Effector memory CD8-positive, alpha-beta T cell (primary cell): ENCODE measurements at places on chromosomes 16 and 17.
A peak's percentile ranks its signal among the peaks of the same experiment; 100 is the strongest.

DNA sequence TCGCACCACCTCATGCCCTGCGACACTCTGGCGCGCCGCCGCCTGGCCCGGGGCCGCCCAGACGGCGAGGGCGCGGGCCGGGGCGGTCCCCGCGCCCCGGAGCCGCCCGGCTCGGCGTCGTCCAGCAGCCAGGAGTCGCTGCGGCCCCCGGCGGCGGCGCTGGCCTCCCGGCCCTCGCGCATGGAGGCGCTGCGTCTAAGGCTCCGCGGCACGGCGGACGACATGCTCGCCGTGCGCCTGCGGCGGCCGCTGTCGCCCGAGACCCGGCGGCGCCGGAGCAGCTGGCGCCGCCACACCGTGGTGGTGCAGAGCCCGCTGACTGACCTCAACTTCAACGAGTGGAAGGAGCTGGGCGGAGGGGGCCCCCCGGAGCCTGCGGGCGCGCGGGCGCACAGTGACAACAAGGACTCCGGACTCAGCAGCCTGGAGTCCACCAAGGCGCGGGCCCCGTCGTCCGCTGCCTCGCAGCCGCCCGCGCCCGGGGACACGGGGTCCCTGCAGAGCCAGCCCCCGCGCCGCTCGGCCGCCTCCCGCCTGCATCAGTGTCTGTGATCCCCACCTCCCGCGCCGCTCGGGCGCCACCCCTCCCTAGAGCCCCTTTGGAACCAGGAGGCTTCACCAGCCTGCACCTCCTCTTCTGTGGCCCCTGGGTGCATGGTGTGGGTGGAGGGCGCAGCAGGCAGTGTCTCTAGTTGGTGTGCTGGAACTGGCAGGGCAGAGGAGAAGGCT, 82.3 kb downstream of the ARHGAP23 start:
- no peak for DNase-seq
- H3K36me3 ChIP-seq = no peaks in the 10 kb centered on the region
- H3K27ac ChIP-seq = no peak overlapping the region

DNA sequence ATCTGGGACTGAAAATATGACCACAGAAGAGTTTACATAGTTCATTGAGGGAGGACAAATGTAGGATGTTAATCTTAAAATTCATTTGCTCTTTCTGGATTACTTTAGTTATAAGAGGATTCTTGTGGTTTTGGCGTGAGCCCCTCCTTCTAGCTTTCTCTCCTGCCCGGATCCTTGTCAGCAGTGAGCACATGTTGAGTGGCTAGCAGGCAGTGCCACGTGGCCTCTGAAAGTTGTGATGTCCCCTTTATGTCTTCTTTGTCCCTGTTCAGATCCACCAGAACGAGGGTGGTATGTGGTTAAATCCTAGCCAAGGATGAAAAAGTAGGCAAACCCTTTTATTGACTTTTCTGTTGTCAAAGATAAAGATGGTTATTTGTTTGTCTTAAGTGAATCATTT, 83.8 kb downstream of the GNAO1 start:
- H3K36me3 ChIP-seq = peaks cover 8% of the 10 kb centered on the region
- no peak overlapping the region for H3K4me3 ChIP-seq

DNA sequence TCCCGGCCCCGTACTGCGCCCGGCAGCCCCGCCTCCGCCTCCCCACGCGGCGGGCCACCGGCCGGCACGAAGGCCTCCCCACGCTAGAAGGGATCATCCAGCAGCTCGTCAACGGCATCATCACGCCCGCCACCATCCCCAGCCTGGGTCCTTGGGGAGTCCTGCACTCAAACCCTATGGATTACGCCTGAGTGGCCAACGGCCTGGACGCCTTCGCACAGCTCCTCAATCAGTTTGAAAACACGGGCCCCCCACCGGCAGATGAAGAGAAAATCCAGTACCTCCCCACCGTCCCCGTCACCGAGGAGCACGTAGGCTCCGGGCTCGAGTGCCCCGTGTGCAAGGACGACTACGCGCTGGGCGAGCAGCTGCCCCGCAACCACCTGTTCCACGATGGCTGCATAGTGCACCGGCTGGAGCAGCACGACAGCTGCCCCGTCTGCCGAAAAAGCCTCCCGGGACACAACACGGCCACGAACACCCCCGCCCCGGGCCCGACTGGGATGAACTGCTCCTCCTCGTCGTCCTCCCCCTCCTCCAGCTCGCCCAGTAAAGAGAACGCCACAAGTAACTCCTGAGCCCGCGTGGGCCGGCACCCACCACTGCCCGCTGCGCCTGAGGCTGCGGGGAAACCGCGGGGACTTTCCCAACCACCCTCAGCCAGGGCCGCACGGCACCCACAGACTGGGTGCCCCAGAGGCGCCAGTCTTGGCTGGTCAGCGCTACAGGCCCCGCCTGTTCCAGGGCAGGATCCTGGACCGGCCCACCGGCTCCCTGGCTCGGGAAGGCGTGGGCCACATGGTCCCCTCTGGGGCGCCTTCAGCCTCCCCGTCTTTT, 39.0 kb upstream of the AKAP1 start:
- H3K27me3 ChIP-seq = peaks cover 52% of the 10 kb centered on the region
- peak overlapping the region; percentile 79 for H3K4me3 ChIP-seq
- H3K27ac ChIP-seq = no peak overlapping the region
- H3K36me3 ChIP-seq = peaks cover 2% of the 10 kb centered on the region
- DNase-seq = no peak

DNA sequence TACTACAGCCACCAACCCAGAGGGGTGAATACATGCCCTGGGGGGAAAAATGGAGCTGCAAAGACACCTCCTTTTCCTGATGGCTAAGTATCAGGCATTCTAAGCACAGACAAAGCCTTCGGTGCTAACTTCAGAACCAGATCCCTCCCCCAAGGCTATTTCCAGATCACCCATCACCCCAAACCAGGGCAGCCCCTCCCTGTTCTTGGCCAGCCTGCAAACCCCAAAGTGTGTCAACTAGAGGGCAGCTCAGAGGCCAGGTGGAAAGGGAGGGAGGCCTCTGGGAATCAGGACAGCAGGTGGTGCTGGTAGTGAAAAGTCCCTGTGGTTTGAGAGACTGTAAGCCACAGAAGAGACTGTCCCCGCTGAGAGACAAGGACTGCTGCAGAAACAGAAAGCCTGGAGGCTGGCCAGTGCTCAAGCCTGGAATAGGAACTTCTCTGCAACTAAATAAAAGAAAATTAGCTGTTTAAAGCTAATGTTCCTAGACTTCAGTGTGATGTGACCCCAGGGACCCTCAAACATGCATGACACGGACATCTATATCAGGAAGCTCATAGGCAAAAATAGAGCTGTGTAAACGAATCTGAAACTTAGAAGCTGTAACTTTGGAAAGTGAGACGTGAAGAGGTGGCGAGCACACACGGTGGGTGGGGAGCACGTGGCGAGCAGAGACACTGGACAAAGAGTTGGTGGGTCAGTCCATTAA, 9.1 kb downstream of the TUBG1 start:
- no peak overlapping the region for H3K4me3 ChIP-seq
- no peak overlapping the region for H3K27ac ChIP-seq
- peaks cover 5% of the 10 kb centered on the region for H3K4me1 ChIP-seq
- peaks cover 9% of the 10 kb centered on the region for H3K36me3 ChIP-seq

- no peaks in the 10 kb centered on the region for H3K4me1 ChIP-seq
- no peak overlapping the region for H3K4me3 ChIP-seq
- no peak overlapping the region for H3K27ac ChIP-seq
- H3K27me3 ChIP-seq = no peaks in the 10 kb centered on the region
- H3K36me3 ChIP-seq = peaks cover 4% of the 10 kb centered on the region
- DNase-seq = no peak
Observed at GRCh38 chr17:17978481-17979424, 6.1 kb downstream of the DRC3 start.

DNA sequence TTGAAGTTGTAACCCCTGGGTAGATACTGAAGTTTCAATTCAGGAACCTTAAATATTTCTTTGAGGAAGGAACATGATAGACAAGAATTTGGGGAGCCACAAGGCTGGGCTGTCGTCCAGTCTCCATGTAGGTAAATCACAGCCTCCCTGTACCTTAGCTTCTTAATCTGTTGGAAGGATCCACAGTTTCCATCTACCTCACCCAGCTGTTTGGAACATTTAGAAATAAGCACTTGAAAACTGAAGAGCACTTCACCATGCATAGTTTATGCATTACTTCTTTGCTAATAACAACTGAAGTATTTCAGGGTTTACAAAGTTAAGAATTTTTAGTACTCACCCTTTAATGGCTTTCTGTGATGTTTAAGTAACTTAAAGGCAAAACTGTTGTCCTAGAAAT, 17.2 kb downstream of the TXNDC11 start:
- peaks cover 11% of the 10 kb centered on the region for H3K4me1 ChIP-seq
- H3K27me3 ChIP-seq = no peaks in the 10 kb centered on the region
- peaks cover 92% of the 10 kb centered on the region for H3K36me3 ChIP-seq
- no peak overlapping the region for H3K4me3 ChIP-seq
- DNase-seq = no peak

- no peaks in the 10 kb centered on the region for H3K27me3 ChIP-seq
- no peak overlapping the region for H3K27ac ChIP-seq
- no peak overlapping the region for H3K4me3 ChIP-seq
- no peaks in the 10 kb centered on the region for H3K36me3 ChIP-seq
Observed at GRCh38 chr16:20942256-20942655, 41.7 kb downstream of the LYRM1 start.

DNA sequence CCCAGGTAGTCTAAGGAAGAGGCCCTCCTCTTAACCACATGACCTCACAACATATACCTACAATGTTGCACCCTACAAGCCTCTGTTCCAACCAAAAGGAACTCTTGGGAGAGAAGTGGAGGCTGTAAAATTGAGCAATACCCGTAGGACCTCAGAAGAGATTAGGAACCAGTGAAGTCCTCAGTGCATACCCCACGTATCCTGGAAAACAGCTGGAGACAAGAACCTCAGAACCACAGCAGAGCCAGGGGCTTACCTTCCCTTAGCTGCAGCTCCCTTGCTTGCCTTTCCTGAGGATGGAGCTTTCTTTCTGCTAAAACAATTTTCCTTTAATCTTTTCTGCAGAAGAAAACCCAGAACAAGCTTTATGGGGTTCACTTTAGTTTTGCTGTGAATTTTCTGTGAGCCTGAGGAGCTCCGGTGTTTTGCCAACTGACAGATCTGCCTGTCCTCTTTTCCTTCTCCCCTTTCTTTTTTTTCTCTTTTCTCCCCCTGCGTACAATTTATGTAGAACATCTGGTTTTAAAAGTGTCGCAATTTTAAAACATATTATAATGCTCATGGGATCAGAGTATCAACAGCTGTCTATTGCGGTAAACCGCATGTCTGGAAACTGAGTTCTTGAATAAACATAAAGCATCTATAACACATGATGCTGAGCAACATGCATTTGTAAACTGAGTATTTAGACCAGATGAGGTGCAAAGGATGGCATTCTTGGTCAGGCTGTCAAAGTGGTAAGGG, 226.4 kb upstream of the MAF start:
- DNase-seq = no peak
- H3K36me3 ChIP-seq = no peaks in the 10 kb centered on the region
- H3K27ac ChIP-seq = no peak overlapping the region
- H3K4me3 ChIP-seq = no peak overlapping the region

DNA sequence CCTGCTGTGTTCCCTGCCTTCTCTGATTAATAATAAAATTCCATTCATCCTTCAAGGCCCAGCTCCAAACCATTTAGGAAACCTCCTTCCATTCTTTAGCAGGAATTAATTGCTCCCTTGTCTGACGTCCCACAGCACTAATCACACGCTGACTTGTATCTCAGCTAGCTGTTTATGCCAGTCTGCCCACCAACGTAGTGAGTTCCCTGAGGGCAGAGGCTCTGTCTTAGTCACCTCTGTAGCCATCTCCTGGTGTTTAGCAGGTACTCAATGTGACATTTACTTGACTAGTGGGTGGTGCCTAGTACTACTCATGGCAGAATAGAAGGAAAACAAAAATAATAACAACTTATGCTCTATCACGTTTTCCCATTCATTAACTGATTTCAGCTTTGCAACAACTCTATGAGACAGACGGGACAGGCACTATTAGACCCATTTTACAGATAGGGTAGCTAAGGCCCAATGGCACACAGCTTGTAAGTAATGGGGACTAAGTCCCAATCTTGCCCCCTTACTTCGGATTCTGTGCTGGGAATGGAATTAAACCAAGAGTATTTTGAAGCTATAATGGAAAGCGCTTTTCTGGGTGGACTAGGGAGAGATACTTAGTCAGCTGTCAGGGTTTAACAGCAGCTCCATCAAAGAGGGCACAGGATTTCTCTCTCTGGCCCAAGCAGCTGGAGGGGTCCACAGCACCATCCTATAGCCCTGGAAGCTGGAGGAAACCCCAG, 931 bp upstream of the WIPF2 start:
- H3K27me3 ChIP-seq = no peaks in the 10 kb centered on the region
- no peak for DNase-seq
- H3K4me1 ChIP-seq = peaks cover 30% of the 10 kb centered on the region
- H3K36me3 ChIP-seq = peaks cover 29% of the 10 kb centered on the region

GRCh38 chr16:57632568-57632967, 4.1 kb downstream of the ADGRG1 start:
- peaks cover 8% of the 10 kb centered on the region for H3K36me3 ChIP-seq
- H3K4me3 ChIP-seq = no peak overlapping the region
- no peak for DNase-seq
- H3K27ac ChIP-seq = no peak overlapping the region

- H3K27me3 ChIP-seq = peaks cover 61% of the 10 kb centered on the region
- H3K4me1 ChIP-seq = no peaks in the 10 kb centered on the region
- no peak for DNase-seq
Observed at GRCh38 chr16:49835161-49835777, 20.6 kb downstream of the ZNF423 start.

DNA sequence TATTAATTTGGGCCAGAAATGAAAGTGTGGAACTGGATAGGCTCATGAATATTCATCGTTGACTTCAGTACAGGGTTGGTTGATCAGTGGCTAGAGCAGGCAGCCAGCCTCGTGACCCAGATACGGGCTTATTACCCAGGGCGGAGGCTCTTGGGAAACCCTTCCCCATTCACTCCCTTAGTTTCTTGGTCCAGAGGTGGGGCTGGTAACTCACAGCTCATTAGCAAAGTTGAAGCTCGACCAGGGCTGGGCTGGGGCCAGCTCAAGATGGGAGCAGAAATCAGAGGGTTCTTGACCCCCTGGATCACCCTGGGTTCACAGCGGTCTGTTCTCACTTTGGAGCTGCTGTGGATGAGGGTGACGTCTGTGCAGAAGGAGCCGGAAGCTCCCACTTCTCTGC, 44.6 kb upstream of the GSE1 start:
- H3K36me3 ChIP-seq = peaks cover 67% of the 10 kb centered on the region
- no peaks in the 10 kb centered on the region for H3K27me3 ChIP-seq
- H3K4me3 ChIP-seq = peak overlapping the region; percentile 89
- peaks cover 80% of the 10 kb centered on the region for H3K4me1 ChIP-seq
- H3K27ac ChIP-seq = peak overlapping the region; percentile 49

DNA sequence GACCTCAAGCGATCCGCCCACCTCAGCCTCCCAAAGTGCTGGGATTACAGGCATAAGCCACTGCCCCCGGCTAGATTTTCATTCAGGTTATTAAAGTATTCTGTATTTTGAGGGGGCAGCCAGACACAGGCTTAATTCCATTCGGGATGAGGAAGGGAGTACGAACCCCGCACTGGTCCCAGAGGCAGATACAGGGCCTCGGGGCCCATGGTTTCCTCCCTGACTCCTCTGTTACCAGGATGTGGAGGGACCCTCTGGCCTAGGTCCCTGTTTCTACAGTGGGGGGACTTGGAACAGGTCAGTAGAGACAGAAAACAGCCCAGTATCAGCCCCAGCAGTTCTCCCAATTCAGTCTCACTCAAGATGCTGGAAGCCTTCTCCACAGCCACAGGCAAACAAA, 42.0 kb downstream of the PECAM1 start:
- peaks cover 47% of the 10 kb centered on the region for H3K36me3 ChIP-seq
- DNase-seq = no peak
- H3K4me1 ChIP-seq = peaks cover 7% of the 10 kb centered on the region
- peak overlapping the region; percentile 93 for H3K27ac ChIP-seq
- no peak overlapping the region for H3K4me3 ChIP-seq

GRCh38 chr16:12612598-12613101, 191.0 kb downstream of the CPPED1 start:
- H3K27me3 ChIP-seq = peaks cover 45% of the 10 kb centered on the region
- H3K4me3 ChIP-seq = no peak overlapping the region
- H3K4me1 ChIP-seq = no peaks in the 10 kb centered on the region
- no peak overlapping the region for H3K27ac ChIP-seq

- peak overlapping the region; percentile 95 for H3K27ac ChIP-seq
Observed at GRCh38 chr17:58338841-58339754, 10.5 kb upstream of the TSPOAP1 start.
